ENCODE measurements at places on chromosomes 3 and 15.

DNA sequence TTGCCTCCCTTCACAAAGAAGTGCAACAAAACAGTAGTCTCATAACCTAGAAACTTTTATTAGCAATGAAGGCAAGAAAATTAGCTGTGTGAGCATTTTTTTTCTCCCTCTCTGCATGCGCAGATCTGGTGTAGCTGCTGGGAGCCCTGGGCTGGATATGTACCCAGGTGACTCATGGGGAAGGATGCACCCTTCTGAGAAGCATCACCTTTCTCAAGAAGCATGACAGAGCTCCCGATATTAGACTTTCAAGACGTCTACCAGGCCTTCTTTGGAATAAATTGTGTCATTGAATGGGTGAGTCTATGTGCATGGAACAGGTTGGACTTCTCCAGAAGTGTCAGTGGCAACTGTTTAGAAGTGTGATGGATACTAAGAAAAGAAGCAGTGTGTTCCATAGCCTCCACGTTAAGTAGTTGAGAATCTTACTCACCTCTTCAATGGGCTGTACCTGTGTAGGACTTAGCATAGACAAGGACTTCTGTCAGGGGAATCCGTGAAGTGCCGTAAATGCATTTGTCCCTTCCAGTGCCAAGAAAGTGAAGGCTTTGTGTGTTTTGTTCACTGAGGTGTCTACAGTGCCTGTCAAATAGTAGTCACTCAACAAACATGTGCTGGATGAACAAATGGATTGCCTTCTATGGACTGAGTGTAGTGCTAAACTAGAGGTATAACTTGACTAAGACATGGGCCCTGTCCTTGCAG, 47.7 kb upstream of the RASGRP1 start:
- no peak for DNase-seq

- no peak for DNase-seq
Observed at GRCh38 chr15:63000706-63001105, 41.8 kb upstream of the TPM1 start.

GRCh38 chr3:49300595-49300994, 23.6 kb upstream of the C3orf62 start:
- DNase-seq, result no peak

DNA sequence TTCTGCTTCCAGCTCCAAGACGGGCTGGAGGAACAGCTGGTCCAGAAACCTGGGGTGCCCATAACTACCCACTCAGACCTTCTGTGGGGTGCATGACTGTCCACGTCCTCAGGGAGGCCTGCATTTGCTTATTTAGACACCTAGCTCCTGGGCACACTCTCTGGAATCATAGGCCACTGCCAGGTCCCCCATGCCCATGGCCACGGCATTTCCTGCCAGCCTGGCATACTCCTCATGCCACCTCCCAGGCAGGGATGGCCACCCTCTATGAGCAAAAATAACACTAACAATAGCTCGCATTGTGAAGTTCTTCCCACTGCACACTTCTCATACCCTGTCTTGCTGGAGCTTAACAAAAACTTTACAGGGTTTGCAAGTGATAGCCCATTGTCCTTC, 166.9 kb upstream of the TPM1 start:
- DNase-seq, result no peak

- DNase-seq, result no peak
Observed at GRCh38 chr15:39299486-39300267, 281.2 kb upstream of the THBS1 start.

- no peak for DNase-seq
Observed at GRCh38 chr3:127844326-127844942, 22.1 kb upstream of the MGLL start.

DNA sequence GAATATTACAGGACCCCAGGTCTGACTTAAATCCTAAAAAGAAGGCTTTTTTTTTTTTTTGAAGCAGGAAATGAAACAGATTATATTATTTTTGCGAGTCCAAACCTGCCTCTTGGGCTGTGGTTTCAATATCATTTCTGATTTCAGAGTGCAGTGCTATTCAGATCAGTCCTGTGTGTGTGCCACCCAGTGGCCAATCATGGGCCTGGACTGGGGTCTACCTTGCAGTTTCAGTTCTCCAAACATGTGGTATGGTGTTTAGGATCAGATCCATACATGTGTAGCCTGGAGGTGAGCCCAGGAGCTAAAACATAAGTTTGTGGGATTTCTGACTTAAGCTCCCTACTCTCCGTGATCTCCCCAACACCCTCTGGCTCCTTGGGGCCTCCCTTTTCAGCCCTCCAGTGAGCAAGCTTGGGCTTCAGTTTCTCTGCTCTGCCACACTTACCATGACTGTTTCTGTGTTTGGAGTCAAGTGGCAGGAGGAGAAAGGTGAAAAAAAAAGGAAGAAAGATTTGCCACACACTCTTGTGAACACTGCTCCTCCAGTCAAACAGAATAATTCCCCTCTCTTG, 12.1 kb upstream of the THSD4 start:
- no peak for DNase-seq

DNA sequence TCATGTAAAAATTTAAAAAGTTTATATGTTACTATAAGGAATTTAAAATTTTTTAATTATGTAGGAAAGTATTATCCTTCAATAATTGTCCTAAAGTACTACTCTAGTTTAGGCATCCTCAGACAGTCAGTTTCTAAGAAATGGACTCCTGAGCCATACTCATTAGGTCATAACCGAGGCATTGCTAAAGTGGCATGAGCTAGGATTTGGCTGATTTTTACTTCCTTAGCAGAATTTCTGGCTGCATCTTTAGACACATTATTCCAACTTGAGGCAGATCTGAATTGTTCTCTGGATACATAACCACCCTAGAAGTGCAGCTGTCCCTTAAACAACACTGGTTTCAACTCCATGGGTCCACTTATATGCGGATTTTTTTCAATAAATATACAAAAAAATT, 38.3 kb downstream of the IFT57 start:
- DNase-seq, result no peak

GRCh38 chr3:138407236-138407907, 27.0 kb upstream of the ESYT3 start:
- no peak for DNase-seq

DNA sequence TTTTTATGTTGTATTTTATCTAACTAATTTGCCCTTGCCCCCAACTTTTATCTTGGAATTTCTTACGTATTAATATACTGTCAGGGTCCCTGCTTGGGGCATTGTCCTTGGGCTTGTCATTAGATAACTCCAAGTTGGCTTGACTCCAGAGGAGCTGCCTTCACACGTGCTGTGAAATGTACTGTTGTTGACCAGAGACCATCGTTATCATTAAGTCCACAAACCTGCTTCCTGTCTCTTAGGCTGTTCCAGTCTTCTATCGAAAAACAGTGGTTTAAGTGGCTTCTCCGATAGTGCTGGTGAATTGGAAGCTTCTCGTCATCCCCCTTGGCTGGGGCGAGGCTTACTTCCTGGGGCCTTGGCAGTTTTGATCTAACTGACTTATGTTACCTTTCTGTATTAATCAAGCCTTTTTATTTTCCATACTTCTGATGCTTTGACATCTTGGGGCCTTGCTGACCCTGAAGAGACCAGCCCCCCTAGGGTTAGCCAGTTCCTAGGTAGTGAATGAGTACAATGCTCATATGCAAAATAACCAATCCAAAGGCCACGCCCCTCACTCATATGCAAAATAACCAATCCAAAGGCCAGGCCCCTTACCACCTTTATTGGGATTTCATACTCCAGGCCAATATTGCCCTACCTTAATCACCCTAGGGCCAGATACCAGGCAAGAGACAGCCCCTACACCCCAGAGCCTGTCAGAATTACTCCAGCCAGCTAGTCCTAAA, 164.5 kb downstream of the IGF1R start:
- no peak for DNase-seq

DNA sequence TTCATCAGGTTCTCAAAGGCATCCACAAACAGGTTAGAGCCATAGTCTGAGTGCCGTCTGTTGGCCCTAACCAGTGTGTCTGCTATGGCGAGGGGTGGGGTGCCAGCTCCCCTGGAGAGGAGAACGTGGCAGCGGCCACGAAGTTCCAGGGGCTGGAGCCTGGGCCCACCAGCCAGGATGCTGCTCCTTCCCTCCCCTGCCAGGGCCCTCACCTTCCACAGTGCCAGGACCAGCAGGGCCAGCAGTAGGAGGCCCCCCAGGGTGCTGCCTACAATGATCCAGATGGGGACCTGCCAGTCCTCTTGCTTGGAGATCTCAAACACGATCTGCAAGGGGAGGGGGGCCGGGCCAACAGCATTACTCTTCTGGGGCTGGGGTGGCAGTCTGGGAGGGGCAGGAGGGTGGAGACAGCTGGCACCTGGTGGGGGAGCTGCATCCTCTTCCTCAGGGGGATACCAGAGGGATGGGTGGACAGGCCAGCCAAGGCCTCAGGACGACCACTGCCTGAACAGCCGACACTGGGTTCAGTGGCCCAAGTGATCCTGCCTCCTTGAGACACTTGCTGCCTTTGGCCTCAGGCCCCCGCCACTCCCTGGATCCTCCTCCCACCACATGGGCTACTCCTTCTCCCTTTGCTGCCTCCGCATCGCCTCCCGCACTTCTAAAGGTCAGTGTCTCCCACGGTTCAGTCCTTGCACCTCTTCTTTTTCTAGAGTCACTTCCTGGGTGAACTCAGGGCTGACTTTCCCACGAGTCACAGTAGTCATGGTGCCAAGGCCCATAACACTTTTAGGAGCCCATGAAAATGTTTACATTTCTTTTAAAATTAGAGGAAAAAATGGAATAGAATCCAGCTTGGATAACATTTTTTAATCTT, 26.3 kb downstream of the FEM1B start:
- no peak for DNase-seq

DNA sequence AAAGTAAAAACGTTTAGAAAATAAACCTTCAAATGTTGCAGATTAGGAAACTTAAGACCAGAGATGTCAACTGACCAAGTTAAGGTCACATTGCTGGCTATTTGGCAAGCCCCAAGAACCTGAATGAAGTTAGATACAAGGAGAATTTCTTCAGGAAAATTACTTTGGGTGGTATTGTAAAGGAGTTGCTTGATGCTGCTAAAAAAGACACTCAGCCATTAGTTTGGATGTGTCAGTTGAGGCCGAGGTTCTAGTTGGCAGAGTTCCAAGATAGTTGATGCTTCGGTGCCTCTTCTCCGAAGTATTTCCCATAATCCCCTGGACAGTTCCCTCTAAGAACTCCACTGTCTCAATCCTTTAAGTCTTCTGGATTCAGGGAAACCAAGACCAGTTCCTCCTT, 24.3 kb downstream of the SIAH2 start:
- no peak for DNase-seq

DNA sequence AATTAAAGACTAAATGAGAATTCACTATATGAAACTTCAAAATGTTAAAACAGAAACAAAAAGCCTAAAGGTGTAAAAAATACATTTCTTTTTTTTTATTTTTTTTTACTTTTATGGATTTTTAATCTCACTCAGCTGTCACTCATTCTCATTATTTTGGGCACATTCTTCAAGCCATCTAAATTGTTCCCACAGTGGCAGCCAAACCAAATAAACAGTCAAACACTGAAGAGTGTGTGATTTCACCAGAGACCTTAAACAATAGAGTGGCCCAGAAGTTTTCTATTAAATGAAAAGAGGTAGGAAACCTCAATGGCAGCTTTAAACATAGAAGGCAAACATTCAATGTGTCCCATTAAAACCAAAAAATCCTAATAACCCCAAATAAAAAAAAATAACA, 616.1 kb downstream of the OTOL1 start:
- no peak for DNase-seq

GRCh38 chr15:78321041-78321570, 19.0 kb upstream of the CRABP1 start:
- DNase-seq, result no peak

GRCh38 chr3:85571835-85572234, 613.0 kb downstream of the CADM2 start:
- no peak for DNase-seq

DNA sequence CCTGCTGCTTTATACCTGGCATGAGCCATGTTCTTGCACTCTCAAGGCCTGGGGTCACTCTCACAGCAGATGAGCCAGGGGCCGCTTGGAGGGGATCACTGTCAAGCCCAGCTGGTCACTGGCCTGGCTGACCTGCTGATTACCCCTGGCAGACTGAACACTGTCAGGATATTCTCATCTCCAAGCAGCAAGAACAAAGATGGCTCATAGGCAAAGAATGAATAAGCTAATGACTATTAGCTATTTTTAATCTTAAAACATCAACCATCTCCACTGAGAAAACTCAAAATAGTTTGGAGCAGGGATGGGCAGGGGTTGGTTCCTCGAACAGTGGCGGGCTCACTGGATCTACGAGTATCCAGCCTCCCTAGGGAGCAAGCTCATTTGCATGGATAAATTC, 64.4 kb upstream of the ACAN start:
- no peak for DNase-seq

GRCh38 chr15:76200083-76200465, 111.2 kb downstream of the ETFA start:
- DNase-seq, result no peak

DNA sequence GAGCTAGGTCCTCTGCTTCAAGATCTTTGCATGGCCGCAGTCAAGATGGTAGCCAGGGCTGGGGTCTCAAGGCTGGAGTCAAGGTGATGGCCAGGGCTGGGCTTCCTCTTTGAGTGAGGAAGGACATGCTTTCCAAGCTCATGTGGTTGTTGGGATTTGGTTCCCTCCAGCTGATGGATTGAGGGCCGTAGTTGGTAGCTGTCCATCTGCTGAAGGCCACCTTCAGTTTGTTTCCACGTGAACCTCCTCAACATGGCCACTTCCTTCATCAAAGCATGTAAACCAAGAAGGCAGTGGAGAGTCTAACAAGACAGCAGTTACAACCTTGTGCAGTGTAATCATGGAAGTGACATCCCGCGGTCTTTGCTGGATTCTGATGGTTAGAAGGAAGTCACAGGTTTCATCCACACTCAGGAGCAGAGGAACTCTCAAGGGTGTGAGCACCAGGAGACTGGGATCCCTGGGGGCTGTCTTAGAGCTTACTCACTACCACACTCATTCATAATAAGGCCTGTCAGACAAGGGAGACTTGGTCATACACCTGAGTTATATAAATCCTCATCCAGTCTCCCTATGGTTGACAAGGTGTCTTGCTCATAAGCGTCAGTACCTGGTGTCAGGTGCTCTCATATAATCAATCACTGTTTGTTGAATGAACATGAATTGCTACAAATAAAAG, 42.1 kb downstream of the ABHD5 start:
- DNase-seq, result no peak

- no peak for DNase-seq
Observed at GRCh38 chr15:33601461-33601860, 290.7 kb downstream of the RYR3 start.

- no peak for DNase-seq
Observed at GRCh38 chr3:58021962-58022361, 13.7 kb downstream of the FLNB start.

DNA sequence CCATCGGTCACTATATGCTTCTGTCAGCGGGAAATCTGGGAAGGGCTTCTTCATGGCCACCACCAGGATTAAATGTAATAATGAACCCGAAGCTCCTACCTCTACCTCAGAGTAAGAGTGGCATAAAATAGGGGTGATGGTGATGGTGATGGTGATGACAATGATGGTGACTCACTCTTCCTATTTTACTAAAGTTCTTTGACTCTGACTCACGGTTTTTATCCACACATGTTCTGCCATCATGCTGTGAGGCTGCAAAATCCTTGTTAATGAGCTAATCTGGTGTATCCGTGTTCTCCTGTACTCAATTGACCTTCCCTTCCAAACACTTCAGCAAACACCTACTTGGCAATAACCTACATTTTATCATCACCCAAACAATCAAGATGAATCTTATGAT, 18.3 kb upstream of the FOXP1 start:
- DNase-seq, result no peak

Measured in NCI-H2171 (cell line).